ENCODE measurements at places on chromosomes 7 and 10. TPM values are rescaled to one million over a fixed set of nuclear protein-coding genes. Genes with fewer than 3 reads are reported as not detected.

DNA sequence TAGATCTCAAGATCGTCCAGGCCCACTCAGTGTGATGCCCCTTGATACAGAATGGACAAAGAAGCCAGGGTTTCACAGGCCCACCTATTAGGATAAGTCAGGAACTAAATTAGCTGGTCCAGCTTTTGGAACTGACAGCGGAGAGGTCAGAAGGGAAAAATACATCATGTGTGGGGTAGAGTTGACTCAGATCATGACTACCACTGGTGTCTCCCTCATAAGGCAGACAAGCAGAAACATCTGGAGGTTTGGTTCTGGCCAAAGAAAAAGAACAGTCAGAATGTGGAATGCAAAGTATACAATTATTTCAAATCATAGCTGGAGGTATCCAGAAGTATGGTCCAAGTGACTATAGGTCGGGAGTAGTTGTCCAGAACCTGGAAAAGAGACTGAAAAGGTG is 621.1 kb upstream of the CELF2 start:
- no peaks in the 10 kb centered on the region for H3K27me3 ChIP-seq
- peaks cover 2% of the 10 kb centered on the region for H3K36me3 ChIP-seq
- DNase-seq, result no peak
- H3K4me3 ChIP-seq, result no peak overlapping the region

DNA sequence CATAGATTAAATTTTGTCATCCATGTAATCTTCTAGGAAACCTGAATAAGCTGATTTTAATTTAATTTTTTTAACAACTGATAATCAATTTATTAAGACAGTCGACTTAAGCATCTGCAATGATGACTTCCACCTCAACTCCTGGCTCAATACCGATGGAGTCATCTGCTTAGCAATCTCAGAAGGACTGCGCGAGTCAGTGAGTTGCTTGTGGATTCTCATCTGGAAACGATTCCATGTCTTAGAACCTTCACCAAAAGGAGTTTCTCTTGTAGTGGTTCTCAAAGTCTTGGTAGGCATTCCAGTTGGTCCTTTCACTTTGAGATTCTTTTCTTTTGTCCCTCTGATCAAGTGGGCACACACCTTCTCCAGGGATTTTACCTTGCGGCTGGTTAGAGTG is 85.5 kb downstream of the XRCC2 start:
- no peak overlapping the region for H3K4me3 ChIP-seq
- no peak for DNase-seq
- peaks cover 6% of the 10 kb centered on the region for H3K4me1 ChIP-seq
- no peak overlapping the region for H3K27ac ChIP-seq

The RNF133 gene
- total RNA-seq, result not detected

The ZPBP gene
- not detected for total RNA-seq
